SIG-M5 (cell line): ENCODE measurements at places on chromosomes 16 and 17.

DNA sequence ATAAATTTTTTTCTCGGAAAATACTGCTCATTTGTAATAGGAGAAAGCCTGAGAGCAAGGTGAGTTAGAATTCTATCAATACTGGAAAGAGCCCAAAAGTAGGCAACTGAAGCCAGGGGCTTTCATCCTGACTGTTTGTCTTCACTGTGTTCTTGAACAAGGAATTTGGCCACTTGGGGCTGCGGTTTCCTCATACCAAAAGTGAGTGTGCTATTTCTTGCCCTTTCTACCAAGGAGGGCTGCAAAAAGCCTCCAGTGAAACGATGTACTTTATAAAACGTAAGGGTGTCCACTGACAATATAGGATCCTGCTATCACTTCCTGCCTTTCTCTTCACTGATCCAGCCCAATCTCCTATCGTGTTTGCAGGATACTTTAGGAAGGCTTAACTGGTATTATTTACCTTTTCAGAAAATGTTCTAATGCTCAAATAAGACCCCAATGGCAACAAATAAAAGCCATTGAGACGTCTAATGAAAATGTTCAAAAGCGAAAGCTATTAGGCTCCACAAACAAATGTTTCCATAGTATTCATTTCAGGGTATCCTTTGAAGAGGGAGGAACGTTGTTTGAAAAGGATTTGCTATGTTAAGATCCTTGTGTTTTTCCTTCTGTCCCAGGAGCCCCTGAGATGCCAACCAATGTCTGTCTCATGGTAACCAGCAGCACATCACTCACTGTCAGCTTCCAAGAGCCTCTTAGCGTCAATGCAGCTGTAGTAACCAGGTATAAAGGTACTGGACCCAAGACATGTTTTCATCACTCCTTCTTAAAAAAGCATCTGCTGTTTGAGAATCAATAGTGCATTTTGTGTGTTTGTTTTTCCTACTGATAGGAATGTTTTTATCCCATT is 219.3 kb upstream of the NOG start:
- no peak for DNase-seq

DNA sequence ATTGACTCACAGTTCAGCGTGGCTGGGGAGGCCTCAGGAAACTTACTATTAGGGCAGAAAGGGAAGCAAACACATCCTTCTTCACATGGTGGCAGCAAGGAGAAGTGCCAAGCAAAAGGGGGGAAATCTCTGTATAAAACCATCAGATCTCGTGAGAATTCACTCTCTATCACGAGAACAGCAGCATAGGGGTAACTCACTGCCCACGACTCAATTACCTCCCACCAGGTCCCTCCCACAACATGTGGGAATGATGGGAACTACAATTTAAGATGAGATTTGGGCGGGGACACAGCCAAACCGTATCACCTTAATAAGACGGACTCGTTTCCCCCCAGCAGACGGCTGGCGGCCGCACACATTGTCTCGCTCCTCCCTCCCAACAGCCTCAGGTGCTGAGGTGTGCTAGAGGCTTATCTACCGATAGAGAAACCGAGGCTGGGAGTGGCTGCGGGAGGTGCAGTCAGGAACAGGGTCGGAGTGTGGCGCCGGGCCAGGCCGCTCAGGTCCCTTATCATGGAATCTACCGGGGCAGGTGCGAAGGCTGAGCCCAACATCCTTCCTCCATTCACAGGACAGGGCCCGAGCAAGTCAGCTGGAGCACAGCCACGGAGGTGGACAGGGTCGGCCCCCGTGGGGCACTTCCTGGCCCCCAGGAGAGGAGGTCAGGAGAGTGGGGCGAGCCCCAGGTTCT is 4.9 kb upstream of the ZG16B start:
- no peak for DNase-seq

DNA sequence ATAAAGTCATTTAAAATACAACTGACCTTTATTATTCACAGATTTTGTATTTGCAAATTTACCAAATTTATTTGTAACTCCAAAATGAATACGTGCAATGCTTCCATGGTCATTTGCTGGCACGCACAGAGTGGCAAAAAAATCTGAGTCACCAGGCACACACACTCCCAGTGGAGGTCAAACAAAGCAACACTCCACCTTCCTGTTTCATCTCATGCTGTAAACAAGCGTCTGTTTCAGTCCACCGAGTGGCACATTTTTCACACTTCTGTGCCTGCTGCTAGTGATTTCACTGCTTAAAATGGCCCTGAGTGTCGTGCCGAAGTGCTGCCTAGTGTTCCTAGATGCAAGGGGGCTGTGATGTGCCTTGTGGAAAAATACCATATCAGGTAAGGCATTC is 17.8 kb upstream of the ITGAE start:
- no peak for DNase-seq

DNA sequence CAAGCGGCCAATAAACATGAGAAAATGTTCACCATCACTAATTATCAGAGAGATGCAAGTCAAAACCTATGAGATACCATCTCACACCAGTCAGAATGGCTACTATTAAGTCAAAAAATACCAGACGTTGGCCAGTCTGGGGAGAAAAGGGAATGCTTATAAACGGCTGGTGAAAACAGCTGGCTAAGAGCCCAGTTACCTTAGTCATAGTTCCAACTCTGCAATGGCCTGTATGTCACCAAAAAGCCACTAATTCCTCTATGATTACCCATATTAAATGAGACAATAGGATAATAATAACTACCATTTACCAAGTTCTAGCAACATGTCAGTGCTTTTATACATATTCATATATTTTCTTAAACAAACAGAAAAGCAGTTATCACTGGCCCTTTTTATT is 42.9 kb upstream of the CDRT4 start:
- DNase-seq = no peak

DNA sequence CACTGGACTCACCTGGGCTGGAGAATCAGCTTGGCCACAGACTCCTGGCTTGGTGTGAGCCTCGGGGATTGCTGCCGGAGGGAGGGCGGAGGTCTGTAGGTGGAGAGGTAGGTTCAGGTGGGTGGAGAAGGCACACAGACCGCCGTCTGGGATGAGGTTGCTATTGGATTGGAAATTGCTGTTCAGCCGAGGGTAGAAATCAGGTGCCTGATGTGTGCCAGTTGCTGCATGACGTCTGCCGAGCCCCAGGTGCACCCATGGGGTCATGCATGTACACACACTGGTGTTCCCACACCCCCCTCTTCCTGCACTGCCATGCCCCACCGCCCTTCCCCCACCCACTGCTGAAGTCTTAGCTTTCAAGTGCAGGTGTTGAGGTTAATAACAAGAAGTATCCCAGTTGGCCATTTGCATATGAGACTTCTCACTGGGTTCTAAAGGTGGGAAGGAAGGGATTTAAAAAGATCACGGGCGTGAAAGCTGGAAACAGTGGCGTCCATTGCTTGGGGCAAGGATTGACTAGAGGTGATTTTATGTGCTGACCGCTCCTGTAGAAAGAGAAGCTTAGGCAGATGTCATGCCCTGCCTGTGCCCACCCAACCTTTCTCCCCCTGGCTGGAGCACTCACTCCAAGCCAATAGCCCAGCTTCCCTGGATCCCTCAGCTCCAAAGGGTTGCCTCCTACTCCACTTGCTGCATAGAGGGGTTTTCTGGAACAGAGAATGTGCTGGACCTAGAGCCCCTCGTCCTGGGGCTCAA is 193.6 kb downstream of the CCDC182 start:
- DNase-seq = no peak

DNA sequence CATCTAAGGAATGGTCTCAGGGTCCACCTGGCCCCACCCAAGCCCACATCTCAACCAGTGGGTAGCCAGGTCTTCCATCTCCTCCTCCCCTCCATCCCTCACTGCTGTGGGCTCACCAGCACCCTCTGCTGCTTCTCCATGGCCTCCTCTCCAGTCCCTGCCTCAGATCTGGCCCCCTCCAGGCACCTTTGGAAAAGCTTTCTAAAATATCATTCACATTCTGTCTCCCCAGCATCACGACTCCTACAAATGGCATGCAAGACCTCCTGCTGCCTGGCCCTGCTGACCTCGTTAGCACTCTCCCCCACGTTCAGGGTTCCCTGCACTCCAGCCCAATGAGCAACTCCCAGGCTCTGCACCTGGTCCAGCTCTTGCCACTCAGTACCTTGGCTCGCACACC is 13.7 kb downstream of the GLP2R start:
- DNase-seq = no peak

DNA sequence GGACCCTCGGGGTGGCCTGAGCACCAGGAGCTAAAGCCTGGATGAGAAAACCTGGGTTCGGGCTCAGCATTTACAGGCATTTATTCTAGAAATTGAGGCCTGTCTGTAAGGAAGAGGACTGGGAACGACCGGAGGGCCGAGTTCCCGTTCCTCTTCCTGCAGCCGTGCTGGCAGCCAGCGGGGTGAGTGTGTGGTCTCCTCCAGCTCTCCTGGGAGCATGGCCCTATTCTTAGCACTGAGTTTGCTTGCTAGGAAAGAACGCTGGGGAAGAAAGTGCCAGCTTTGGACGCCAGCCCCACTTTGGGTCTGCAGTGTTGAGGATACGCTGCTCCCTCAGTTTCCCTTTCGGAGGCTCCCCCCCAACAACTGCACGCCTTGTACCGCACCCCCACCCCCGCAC is 49.6 kb downstream of the MGAT5B start:
- DNase-seq = no peak

- DNase-seq = no peak
Measured at GRCh38 chr17:62111562-62112171, 46.6 kb upstream of the MED13 start.

DNA sequence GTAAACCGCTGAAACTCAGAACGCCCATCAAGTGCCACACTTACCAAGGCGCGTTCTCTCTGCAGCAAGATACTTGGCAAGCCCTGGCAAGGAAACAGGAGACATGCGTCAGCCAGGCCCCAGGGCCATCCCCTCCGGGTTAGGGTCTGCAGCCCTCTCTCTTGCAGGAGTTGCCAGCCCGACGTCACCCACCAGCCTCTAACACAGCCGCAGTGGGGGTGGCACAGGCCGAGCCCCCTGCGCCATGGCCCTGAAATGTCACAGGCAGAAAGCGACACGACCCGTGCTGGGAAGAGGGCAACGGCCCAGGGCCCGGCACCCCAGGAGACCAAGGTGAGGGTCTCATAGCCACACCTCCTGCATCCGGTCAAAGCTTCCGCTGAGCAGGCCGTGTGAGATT is 21.9 kb downstream of the ELAC2 start:
- DNase-seq = no peak

- no peak for DNase-seq
Measured at GRCh38 chr17:43043307-43043706, 18.3 kb downstream of the RND2 start.

GRCh38 chr17:61418449-61418848 is 18.8 kb downstream of the TBX2 start:
- DNase-seq = no peak

DNA sequence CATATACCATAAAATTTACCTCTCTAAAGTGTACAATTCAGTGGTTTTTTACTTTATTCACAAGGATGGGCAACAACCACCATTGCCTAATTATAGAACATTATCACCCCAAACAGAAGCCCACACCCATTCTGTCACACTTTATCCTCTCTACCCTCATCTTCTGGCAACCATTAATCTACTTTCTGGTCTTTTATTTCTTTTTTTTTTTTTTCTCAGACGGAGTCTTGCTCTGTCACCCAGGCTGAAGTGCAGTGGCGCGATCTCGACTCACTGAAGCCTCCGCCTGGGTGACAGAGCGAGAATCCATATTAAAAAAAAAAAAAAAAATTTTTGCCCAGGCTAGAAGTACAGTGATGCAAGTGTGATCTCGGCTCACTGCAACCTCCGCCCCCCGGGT is 90.7 kb upstream of the CLEC18B start:
- DNase-seq = no peak

GRCh38 chr17:31693433-31694220 is 165.4 kb downstream of the COPRS start:
- DNase-seq = no peak

- no peak for DNase-seq
Measured at GRCh38 chr17:74088285-74088933, 115.1 kb upstream of the RPL38 start.

DNA sequence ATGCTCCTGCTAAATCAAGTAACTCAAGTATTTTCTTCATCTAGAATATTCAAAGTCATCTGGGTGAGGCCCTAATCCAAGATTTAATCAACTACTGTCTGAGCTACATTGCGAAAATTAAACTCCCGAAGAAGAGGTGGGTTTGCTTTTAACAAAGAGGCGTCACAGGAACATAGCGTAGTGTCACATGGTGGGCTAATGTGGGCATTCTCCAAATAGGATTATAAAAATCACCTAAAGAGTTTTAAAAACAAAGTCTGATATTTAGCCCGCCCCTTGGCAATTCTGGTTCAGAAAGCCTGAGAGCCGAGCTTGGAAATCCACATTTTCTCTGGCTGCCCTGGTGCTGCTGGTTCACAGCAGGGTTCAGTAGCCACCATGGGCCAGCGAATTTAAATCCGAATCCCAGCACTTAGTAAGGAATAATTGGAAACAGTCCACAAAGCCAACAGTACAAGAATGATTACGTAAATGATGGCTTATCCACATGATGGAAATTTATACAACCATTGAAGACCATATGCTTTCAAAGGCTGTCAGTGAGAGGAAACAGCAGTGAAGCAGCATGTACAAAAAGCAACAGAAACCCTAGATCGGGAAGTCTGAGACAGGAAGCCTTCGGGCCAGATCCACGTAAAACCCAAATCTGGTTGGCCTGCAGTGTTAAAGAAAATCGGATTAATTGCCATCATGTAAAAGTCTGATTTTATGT is 8.8 kb downstream of the PMM2 start:
- no peak for DNase-seq

GRCh38 chr16:48131201-48131935 is 24.4 kb downstream of the ABCC12 start:
- no peak for DNase-seq

- DNase-seq = peak; percentile 87
Measured at GRCh38 chr16:25093208-25094061, 18.1 kb upstream of the LCMT1 start.

DNA sequence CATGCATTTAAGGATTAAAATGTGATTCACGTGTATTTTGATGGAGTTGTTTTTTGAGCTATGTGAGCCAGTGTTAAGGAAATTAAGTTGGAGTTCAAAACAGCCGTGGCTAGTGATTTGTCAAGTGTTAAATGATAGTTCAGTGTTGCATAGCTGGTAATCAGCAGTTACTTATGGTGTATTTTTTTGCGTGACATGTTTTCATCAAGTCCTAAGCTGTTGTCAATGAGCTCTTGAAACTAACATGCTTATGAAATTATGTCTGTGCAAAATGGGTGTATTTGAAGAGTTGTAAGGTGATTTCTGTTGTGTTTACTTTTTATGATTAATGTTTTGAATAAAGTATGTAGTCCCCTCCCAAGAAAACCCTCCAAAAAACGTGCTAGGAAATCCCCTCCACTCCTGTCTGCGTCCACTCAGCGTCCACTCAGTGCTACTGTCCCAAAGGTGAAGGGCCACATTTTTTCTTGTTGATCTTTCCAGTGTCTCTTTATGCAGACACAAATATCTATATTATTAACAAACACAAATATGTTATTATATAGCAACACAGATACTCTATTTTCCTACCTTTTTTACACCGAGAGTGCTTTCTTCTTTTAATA is 30.0 kb downstream of the USP10 start:
- DNase-seq = no peak
